Stimulated activated CD4-positive, alpha-beta T cell treated with anti-CD3 and anti-CD28 coated beads, Interleukin-2, amount 100 ng/mL, for 4 hours (primary cell): ENCODE measurements at places on chromosomes 13 and 19.

- DNase-seq, result no peak
These were observed 813 bp upstream of the MCOLN1 start for GRCh38 chr19:7521551-7522071.

GRCh38 chr19:2394054-2394441, 33.3 kb downstream of the TIMM13 start:
- no peak for DNase-seq

DNA sequence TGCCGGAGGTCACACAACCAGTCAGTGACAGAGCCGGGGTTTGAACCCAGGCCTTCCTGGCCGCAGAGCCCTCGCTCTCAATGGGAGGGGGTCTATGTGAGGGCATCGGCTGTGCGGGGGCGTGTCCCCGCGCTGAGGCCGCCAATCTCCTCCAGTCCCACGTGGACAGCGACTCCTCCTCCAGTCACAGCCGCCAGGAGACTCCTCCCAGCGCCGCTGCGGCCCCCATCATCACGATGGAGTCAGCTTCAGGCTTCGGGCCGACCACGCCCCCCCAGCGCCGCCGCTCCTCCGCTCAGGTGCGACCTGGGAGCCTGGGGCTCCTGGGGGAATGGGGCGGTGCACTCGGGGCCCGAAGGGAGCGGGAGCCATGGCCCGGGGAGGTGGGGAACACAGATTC, 6.0 kb downstream of the SPRED3 start:
- peak; percentile 51 for DNase-seq

DNA sequence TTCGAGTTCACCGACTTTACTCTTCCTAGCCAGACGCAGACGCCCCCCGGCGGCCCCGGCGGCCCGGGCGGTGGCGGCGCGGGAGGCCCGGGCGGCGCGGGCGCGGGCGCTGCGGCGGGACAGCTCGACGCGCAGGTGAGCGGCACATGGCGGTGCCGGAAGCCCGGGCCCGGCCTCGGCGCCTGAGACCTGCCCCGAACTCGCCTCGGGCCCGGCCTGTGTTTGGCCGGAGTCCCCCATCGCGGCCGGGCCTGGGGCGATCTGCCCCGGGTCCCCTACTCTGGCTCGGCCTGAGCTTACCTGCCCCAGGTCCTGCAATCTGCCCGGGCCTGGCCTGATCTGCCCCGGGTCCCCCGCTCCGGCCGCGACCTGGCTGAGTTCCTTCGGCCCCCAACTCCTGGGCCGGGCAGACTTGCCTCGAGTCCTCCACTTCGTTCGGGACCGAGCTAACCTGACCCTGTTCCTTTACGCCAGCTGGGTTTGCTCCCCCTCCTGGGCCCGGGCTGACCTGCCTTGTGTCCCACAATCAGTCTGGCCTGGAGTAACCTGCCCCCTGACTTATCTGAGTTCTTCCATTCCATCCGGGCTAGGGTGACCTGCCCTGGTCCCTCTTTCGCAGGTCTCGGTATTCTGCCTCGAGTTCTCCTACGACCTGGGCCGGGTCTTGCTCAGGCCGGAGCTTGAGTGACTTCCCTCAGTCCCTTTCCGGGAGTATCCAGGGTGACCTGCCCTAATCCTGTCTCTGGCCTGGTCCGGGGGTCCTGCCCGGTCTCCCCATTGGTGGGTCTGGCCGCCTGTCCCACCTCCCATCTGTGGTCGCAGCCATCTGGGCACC, 764 bp downstream of the UPF1 start:
- no peak for DNase-seq

DNA sequence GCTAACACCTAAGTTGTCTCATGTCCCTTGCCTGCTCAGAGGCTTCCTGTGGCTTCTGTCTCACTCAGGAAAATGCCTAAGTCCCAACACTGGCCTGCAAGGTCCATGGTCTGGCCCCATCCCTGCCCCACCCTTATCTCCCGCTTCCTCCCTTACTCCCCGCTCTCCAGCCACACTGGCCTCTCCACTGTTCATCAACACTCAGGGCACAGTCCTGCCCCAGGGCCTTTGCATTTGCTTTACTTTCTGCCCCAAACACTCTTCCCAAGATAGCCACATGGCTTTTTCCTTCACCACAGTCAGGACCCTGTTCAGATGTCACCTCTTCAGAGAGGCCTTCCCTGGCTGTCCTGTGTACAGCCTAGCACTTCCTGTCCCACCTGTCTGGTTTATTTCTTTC, 32.1 kb upstream of the IGSF23 start:
- DNase-seq, result no peak

- no peak for DNase-seq
These were observed 51.1 kb downstream of the RASL11A start for GRCh38 chr13:27321468-27322431.

GRCh38 chr19:4455719-4456475, 1.7 kb downstream of the UBXN6 start:
- DNase-seq, result no peak

GRCh38 chr19:45293682-45294081, 29.0 kb downstream of the CKM start:
- DNase-seq, result no peak

DNA sequence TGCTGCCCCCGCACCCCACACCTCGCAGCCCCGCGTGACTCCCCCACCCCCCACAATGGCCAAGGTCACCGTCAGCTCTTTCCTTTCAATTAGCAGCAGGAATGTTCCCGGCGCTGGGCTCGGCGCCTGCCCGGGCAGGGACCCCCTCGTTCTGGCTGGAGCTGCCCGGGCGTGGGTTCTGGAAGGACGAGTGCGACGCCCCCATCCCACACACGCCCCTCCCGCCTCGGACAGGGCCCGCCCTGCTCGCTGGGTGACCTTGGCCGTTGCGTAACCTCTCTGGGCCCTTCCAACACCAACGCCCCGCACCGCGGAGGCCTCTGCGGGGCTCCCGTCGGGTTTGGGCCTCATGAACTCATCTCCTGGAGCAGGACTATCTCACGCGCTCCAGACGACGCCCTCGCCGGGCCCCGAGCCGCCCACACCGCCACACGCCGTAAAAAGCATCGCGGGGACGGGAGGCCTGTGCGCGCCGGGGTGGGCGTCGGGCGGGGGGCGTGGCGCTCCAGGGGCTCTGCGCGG, 10.3 kb downstream of the PALM start:
- DNase-seq, result no peak

DNA sequence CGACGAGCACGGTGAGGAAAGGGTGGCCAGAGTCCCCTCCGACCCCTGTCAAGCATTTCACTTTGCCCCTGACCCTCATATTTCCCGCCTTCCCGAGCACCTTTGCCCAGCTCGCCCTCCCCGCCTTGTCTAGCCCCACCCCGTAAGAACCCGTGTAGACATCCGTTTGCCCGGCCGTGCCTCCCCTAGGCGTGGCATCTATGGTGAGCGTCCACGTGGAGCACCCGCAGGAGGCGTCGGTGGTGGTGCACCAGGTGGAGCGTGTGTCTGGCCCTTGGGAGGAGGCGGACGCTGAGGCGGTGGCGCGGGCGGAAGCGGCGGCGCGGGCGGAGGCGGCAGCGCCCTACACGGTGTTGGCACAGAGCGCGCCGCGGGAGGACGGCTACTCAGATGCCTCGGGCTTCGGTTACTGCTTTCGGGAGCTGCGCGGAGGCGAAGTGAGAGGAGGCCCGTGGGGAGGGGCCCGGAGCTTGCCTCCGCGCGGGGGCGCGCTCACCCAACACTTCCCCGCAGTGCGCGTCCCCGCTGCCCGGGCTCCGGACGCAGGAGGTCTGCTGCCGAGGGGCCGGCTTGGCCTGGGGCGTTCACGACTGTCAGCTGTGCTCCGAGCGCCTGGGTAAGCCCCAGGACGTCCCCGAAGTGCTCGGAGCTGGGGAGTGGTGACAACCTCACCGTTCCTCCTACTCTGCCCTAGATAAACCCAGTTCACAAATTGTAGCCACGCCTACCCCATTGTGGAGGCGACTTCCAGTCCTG, 4.2 kb downstream of the LTBP4 start:
- DNase-seq, result peak; percentile 87

DNA sequence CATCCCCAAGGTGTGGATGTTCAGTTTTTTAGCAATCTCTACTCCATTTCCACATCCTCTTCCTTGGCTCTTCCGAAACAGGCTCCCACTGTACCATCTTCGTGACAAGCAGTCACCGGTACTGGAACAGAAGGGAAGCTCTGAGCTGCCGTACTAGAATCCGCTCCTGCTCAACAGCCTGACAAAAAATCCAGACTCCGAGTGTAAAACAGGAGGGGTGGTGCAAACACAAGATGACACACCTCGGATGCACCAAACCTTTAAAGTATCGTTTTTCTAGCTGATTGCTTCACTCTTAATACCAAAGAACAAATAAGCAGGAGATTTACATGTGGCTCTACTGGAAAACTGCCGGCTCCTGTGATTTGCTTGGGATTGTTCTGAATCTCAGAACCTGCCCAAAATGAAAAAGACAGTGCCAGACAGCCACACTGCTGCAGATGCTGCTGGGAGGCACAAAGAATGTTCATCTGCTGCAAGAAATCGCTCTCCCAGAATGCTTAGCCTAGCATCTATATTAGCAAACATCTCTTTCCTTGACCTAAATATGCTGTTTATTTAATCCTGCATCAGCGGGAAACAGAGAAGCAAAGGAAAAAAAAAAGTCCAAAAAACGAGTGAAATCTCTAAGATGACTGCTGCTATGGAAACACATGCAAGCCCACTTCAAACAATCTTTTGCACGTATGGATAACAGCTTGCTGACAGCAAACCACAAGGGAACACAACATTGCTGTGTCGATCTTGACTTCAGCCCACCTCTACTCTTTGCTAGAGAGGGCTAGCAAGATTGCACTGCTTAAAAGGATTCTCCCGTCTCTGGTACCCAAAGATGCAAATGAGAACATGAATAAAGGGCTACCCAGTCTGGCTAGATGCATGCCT, 38.0 kb upstream of the DOCK9 start:
- no peak for DNase-seq

- DNase-seq, result no peak
These were observed 4.7 kb downstream of the C19orf38 start for GRCh38 chr19:10852941-10853340.

DNA sequence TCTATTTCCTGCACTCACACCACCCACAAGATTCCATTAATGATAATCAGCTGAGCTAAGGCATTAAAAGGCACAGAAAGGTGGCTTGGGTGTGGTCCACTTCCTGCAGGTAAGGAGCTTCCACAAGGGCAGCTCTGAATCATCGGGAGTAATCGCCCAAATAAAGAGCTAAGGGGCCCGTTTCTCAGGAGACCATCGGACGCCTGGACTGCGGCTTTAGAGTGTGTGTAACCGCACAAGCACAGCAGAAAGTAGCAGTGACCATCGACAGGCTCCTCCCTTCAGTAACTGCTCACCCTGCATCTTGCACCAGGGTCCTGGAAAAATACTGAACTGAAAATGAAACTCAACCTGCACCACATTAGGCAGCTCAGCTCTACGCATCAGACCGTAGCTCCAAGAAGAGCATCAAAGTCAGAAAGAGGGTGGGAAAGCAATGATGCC, 6.0 kb downstream of the STK24 start:
- DNase-seq, result peak; percentile 33

DNA sequence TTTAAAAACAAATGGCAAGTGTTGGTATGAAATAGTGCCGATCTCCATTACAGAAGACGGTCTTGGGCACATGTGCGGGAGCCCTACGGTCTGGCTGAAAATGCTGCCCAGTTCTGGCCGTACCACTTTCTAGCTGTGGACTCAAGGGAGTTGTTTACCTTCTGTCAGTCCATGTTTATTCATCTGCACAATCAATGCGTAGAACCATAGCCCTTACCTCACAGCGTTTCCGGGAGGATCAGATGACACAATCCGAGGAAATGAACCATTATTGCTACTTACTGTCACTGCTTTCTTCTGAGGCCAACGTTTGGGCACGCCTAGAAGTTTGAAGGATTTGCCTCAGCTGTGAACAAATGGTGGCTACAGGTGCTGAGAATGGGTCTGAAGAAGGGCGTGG, 31.2 kb downstream of the GADD45B start:
- DNase-seq, result no peak

DNA sequence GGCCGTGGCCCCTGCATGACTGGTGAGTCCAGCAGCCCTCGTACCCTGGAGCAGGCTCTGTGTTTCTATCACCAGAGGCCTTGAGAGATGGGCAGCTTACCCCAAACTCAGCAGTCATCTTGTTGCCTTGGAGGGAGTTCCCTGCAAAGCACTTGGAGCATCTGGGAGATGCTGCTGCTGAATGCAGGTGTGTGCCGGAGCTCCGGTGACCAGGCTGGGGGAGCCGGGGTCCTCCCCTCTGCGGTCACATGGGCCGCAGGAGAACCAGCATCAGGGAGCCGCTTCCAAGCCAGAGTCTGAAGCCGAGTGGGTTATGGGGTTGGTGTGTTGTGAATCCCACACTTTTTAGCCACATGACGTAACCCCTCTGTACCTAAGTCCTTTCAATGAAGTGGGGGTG, 82.8 kb downstream of the TEX29 start:
- no peak for DNase-seq

DNA sequence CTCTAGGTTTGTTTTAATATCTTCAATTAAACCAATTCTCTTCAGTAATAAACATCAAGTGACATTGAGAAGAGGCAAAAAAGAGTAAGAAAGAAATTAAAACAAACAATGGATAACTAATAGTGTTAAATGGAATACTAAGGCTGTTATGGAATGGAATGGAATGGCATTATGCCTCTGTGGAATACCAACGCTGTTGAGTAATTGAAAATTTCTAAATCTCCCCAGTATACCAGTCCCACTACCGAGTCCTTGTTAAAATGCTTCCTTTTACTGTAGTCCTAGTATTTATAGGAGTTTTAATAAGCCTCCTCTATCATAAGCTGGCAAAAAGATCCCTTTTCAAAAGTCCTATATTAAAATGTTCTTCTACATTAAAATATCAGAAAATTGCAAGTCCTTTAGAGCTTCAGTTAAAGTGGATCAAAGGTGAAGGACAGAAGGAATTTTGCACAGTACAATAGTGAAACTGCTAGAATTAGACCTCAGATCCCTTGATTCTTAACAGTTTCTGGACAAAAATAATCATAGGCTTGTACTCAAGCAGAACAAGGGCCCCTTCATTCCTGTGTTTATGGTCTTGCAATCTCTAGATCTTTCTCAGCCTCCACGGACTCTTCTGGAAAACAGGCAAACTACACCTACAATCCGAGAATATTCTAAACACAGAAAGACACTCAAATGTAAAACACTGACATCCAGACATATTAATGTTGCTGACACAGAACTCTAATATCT, 128.2 kb downstream of the PCDH9 start:
- no peak for DNase-seq

- no peak for DNase-seq
These were observed 2.6 kb downstream of the ZSCAN4 start for GRCh38 chr19:57671124-57671895.

GRCh38 chr13:47420568-47420967, 523.7 kb upstream of the HTR2A start:
- no peak for DNase-seq

- peak; percentile 56 for DNase-seq
These were observed 14.9 kb downstream of the ARID3A start for GRCh38 chr19:940591-941291.

- no peak for DNase-seq
These were observed 483.6 kb downstream of the PCDH20 start for GRCh38 chr13:60931858-60932546.

DNA sequence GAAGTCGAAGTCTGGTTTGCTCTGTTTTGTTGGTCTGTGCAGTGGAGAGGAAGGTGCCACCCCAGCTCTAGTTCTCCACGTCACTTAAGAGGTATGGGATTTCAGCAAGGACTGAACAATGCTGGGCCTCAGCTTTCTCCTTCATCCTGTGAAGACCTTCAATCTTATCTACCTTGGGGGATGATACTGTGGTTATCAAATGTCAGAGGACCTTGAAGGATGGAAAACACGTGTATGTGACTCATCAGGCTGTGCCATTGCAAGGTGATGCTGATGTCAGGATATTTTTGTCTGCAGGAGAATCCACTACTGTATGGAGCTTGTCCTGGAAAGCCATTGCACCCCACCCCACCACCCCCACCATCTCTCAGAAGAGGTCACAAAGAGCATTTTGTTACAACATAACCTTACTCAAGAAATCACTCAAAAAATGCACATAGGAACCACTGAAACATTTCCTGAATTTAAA, 81.4 kb upstream of the UQCRFS1 start:
- no peak for DNase-seq
